HuH-7.5 (cell line): ENCODE measurements at places on chromosomes 7 and 10.

GRCh38 chr7:27615420-27616185 is 47.1 kb downstream of the HIBADH start:
- no peak for DNase-seq

DNA sequence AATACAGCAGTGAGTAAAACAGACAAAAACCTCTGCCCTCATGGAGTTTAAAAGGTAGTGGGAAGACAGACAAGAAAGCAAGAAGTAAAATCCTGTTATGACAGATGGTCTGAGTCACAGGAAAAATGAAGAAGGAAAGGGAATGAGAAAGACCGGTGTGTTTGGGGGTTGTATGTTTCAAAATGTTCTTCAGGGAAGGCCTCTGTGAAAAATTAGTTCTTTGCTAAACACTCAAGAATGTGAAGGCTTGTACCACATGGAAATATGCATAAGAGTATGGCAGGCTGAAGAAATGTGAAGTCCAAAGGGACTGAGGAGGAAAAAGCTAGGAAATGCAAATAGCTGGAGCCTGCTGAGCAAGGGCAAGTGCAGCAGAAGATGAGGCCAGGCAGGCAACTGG is 315.9 kb upstream of the SEMA3A start:
- no peak for DNase-seq

DNA sequence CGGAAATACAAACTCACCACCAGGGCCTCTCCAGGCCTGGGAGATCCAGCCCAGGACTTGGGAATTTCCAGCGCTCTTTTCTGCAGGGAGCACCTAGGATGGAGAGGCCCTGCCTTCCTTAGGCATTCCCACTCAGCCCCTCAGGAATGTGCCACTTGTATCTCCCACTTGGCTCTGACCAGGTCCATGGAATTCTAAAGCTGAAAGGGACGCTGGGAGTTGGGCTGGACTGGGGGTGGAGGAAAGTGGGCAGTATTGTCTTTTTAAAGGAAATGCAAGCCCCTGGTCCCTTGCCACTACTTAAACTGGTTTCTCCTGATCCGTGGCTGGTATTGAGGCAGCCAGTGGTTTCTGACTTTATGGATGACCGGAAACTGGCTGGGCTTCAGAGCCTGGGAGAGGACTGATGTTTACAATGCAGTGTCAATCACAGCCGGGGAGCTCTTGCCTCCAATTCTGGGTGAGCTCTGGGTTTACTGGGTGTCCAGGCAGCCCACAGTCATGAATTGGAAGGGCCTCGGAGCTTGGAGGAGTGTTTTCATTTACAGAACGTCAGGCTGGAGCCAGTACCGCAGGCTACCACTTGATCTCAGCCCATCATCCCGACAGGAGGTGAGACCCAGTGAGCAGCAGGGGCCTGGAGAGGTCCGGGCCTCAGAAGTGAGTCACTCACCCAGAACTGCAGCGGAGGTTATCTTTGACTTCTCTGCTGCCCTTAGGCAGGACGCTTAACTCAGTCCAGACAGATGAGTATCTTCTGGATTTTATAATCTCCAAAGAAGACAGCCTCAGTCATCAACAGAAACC is 27.3 kb downstream of the AGAP3 start:
- no peak for DNase-seq

DNA sequence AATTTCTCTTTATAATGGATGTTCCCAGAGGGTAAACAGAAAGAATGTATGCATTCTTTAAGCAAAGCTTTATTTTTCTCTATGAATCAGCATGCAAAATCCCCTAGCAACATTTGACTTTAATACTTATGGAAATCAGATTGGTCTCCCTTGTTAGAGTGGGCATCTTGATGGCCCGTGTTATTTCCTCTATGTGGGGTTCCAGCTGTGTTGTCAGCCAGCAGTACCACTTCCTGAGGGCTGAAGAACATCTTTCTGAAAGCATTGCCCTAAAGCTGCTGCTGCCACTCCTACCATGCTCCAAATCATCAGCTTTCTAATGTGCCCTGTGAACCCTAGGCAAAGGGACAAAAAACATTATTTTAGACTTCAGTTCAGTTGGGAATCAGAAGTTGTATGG is 70.4 kb upstream of the HECTD2 start:
- no peak for DNase-seq

DNA sequence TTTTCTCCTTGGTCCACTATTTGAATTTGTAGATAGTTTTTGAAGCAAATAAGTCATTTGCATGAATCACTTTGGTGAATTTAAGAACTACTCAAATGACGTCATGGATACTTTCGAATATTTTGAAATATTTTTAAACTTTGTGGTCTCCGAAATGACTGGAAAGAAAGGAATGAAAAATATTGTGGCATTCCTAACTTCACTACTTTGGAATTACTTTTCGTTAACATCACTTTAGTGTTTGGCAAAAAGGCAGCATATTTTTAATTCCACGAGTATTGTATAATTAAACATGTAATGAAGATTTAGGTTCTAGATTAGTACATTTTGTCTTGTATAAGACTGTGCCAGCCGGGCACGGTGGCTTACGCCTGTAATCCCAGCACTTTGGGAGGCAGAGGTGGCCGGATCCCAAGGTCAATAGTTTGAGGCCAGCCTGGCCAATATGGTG is 35.3 kb upstream of the ZRANB1 start:
- DNase-seq = no peak

DNA sequence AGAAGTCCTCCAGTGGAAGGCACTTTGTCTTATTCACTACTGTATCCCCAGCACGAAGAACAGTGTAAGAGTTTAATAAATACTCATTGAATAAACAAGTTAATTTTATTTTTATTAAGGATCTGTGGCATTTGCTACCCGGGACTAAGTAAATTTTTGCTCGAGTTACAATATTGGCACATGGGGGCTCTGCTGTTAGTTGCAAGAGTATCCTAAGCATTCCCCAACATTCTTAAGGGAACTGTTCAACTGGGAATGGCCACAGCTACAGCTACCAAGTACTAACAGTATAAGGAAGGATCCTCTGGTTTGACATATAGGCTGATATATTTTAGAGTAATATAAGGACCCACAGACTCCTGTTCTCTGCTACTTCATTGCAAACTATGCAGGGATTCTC is 8.7 kb upstream of the LRRTM3 start:
- no peak for DNase-seq

DNA sequence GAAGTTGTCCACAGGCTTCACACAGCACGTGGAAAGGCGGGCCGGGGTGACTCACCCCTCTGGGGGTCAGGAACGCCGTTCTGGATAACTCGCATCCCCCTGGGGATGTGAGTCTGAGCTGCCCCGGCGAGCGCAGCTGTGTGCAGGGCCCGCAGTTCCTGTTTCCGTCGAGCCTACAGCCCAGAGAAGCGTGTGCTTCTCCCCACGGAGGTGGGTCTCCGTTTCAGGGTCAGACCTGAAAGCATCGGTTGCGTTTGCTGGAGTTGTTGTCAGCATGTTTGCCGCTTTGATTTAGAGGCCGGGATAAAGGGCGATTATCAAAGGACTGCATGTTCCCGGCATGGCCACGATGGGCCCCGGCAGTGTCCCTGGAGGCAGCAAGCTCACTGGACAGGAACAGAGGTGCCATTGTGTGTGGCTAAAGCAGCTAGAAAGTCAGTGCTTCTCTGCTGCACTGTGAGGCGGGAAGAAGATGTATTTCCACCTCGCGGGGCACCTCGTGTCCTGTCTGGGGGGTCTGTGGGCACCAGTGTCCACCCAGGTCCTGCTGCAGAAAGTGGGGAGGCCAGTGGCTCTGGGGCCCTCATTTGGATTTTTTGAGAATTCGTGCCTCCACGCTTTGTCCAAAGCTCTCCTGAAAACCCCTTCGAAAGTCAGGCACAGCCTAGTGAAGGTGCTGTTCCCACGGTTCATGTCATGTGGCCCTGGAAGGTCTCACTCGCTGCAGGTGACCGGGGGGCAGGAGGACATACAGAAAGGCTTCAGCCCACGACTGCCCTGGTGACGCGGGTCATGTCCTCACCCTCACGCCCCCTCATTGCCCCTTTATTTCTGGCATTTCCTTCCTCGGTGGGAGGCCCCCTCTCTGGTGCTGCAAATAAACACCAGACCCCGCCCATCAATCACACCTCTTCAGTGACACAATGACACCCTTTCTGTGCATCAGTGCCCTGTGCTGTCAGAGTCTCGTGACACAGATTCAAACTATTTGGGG is 27.4 kb upstream of the GDI2 start:
- no peak for DNase-seq
